NT2/D1 (cell line): ENCODE measurements at places on chromosomes 1 and 21.

- DNase-seq = no peak
Measured at GRCh38 chr1:115495111-115495510, 146.7 kb upstream of the VANGL1 start.

GRCh38 chr1:187516874-187517273, 688.1 kb downstream of the PLA2G4A start:
- no peak for DNase-seq

- no peak for DNase-seq
Measured at GRCh38 chr1:229101011-229101871, 169.7 kb upstream of the RAB4A start.

DNA sequence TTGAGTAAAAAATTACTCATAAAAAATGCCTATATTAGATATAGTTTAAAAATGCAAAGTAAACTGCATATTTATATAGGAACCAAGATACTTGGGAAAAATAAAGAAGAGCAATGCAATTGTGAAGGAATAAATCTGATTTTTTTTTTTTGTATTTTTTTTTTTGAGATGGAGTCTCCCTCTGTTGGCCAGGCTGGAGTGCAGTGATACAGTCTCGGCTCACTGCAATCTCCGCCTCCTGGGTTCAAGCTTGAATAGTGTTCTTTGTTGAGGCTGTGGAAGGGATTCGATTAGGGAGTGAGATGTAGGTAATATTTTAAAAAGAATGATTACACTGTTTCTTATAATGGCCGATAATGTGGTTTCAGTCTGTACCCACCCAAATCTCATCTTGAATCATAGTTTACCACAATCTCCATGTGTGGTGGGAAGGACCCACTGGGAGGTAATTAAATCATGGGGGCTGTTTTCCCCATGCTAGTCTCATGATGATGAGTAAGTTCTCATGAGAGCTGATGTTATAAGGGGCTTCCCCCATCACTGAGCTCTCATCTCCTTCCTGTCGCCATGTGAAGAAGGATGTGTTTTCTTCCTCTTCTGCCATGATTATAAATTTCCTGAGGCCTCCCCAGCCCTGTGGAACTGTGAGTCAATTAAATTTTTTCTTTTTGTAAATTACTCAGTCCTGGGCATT, 1765.9 kb downstream of the PLA2G4A start:
- DNase-seq = no peak

DNA sequence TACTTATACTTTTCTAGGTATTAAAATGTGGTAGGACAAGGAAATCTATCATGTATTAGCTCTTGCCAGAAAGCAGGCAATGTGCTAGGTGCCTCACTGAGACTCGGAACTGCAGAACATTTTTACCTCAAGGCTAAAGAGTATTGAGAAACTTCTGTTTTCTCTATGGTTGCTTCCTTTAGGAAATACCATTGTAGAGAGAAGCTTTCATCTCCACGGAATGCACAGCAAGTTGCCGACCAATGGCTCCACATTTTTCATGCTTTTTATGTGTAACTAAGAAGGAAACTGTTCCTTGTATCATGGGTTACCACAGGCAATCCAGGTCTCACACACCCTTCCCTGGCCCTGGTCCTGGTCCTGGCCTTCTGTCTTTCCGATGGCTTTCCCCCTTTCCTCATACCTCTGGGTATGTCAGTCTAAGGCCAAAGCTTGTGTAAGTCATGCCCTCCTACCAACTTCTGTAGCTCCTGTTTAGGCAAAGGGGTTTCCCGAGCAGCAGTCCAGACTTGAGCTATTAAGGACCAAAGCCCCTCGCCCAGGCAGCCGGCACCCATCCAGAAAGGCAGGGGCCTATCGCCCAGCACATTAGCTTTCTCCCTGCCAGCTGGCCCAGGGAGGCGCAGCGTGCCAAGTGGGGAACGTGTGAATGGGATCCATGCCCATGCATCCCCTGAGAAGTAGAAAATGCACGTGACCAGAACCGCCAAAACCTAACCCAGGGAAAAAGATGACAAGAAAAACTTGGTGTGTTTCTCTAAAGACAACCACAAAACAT, 225.0 kb downstream of the PBX1 start:
- no peak for DNase-seq

DNA sequence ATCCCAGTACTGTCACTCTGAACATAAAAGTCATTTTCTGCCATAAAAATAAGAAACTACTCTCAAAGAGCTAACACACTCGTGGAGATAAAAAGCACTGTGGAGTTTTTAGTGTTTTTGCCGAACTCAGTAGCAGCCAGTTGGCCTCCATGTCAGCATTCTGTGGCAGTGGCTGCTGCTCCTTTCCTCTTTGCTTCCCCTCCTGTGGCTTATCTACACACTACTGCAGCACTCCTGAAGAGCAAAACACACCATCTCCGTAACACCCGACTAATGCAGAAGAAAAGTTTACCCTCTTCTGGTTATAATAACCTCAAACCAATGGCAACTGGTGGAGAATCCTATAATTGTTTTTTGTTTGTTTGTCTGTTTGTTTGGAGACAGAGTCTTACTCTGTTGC, 44.9 kb downstream of the RAB3GAP2 start:
- DNase-seq = no peak

GRCh38 chr21:33387294-33387693, 15.9 kb upstream of the IFNGR2 start:
- no peak for DNase-seq

DNA sequence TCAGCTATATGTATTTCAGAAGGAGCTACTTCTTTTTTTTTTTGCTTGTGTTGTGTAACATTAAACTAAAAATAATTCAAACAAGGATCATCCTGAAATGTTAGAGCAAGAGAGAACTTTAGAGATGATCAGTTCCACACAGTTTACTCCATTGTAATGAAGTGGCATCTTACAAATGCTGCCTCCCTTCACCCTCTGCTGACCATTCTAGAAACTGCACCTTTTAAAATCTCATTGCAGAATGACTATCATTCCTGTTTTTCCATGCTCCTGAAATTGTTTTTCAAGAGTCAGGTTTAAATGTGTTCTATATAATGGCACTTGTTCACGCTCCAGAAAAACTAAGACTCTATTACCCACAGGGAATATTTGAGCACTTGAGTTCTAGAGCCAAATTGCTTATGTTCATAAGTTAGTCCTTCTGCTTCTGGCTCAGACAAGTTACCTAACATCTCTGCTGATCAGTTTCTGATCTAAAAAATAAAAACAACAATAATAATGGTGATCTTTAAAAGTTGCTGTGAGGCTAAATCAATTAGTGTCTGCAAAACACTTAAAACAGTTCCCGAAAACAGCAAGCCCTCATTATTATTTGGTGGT, 21.5 kb upstream of the SLC44A5 start:
- peak; percentile 56 for DNase-seq

DNA sequence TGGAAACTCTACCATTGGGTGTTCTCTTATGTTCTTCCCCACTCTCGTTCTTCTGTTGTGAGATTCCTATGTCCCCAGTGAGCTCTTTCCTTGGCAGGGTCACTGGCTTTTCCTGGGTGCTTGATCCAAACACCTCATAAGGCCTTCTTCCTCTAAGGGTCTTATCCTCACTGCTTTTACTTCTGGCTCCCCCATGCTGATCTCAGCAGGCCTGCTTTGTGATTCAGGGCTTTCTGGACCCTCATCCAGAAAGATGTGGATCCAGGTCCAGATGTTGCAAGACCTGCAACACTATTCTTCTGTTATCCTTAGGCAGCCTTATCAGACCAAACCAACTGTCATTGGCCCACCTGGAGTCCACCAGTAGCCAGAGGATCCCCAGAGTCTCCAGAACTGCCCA, 11.2 kb upstream of the MYOG start:
- DNase-seq = no peak

DNA sequence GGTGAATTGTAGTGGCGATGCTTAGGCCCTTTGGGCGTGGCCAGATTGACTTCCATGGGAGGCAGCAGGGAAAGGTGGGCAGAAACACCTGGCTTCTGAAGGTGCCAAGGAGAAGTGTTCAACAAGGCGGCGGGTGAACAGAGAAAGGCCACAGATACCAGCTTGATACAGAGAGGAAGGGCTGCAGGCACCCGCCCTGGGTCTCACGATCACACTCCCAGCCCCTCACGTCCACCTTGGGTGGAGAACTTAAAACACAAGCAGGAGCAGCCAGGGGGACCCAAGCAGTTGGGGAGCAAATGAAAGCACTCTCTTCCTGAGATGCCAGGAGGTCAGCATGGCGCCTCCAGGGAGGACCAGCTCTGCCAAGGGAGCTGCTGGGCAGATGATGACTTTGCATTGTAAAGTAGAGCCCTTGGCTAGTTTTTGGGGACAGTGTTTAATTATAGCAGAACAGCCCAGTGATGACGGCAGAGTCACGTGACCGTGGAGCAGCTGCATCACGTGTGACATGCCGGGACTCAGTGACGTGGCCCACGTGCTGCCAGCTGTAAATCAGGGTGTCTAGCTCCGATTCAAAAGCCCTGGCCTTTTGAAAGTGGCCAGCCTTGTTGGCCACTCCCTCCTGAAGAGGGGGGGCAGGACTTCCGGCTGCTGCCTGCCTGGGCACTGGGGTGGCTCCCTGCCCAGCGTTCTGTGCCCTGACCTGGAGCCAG, 19.0 kb downstream of the SLC37A1 start:
- DNase-seq = no peak

DNA sequence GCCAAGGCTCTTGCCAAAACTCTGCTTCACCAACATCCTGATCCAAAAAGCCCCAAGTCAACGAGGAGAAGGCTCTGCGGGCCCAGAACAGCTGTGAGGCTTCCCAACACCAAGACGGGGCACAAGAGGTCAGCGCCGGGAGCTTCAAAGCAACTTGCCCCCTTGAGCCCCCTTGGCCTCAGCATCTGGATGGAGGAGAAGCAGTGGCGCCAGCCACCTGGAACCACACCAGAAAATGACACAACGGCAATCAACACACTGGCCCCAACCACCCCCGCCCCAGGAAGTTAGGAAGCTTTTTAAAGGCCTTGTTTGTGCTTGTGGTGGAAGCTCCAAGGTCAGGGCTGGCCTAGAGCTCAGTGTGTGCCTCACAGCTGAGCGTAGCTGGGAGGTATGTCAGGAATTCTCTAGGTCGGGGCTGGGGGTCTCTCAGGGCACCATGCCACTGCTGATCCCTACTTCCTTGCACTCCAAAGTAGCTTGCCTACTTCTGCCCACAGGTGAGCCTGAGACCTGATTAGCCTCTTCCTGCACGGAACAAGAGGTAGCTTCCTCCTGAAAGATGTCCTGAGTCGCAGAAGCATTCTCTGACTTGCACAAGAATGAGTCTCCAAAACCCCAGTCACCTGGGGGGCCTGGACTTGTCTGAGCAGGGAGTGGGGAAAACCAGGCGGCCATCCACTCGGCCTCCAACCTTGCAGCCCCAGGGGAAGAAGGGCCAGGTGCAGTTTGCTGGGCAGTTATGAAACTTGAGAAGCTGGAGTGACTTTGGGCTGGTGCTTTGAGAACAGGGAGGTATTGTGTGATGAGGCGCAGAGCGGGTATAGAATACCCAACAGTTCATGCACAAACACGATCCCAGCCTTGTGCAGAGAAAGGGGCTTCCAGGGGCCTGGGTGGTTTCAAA, 9.7 kb upstream of the SRP9 start:
- DNase-seq = no peak

DNA sequence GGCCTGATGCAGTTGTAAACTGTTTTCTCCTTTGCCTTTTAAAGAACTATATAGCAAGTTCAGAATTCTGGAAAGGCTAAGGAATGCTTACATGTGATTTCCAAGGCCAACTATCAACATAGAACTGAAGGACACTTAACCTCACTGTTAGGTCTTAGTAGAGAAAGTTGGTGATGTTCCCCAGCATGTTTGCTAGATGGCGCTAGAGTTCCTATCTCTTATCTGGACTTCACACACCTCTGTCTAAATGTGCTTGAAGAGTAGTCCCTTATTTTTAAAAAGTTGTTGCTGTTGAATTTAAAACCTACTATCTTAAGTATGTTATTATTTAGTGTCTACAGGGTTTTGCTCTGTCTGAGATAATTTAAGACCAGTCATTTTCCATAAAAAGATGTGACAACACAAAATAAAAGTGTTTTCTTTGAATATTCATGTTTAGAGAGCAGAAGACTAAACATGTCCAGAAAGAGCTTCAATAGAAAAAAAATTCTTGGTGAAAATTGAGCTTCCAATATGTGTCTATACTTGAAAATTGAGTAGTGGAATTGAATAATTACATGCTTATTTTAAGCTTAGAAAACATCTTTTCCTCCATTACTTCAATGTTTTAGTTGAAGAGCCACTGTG, 237.3 kb downstream of the S1PR1 start:
- DNase-seq = peak; percentile 50

- DNase-seq = no peak
Measured at GRCh38 chr1:19960591-19960990, 18.8 kb downstream of the PLA2G2A start.

- no peak for DNase-seq
Measured at GRCh38 chr1:234699795-234700665, 90.1 kb upstream of the IRF2BP2 start.

DNA sequence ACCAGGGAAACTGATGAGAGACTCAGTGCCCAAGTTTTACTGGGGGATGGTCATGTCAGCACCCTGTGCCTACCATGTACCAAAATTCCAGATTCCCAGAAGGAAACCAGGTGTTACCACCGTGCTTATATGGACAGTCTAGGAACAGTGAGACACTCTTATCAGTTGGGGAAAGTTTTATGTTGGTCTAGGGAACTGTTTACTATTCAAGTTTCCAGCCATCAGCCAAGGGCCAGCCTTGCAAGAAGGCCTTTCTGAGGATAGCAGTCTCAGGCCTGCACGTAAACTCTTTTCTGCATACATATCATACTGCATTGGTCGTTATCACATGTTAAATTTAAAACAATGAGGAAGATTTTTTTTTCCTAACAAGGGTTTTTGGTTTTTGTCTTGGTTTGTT, 12.6 kb downstream of the TMEM269 start:
- no peak for DNase-seq

GRCh38 chr21:46179708-46180078, 4.6 kb downstream of the SPATC1L start:
- DNase-seq = no peak

GRCh38 chr1:33093004-33093403, 12.1 kb downstream of the AZIN2 start:
- no peak for DNase-seq

DNA sequence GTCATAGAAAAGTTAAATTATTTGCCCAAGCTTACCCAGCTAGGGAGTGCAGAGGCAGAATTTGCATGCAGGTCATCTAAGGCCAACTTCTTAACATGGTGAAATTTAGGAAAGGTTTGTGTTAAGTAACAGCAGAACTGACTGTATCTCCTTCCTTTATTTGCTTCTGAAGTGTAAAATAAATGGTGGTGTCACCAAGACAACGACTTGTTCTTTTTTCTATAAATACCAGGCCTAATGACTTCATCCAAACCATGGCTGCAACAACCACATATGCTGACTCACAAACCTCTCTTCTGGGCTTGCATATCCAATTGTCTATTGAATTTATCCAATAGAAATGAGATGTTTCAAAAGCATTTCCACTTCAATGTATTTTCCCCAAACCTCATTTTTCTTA, 19.1 kb downstream of the COL24A1 start:
- no peak for DNase-seq

DNA sequence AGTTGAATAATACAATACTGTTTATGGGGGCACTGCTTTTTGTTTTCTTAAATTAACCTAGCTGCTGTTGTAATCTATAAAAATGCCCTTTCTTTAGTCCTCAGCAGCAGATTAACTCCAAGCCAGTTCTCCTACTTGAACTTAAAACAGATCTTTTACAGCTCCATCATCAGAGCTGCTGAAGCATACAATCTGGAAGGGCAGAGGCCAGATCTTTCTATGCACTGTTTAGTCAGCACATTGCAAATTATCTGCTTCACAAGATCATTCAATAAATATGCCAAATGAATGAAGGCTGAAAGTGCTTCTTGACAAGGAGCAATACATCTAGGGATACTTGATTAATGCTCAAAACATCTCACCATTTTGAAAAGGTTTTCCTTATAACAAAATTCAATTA, 115.8 kb downstream of the PLPPR5 start:
- DNase-seq = no peak

GRCh38 chr1:92367496-92367895, 68.6 kb downstream of the RPAP2 start:
- no peak for DNase-seq
